Activated T-helper 1 cell treated with anti-CD3 and anti-CD28 coated beads, Interleukin-12 subunit alpha, Interleukin-12 subunit beta, Interleukin-2, Interleukin-4 antibody, amounts not matched to agents 30 ng/mL and 10 ng/mL and 1 ng/mL, durations not matched to agents 14 hours and 24 hours and 36 hours (primary cell): ENCODE measurements at places on chromosomes 1 and 21.

DNA sequence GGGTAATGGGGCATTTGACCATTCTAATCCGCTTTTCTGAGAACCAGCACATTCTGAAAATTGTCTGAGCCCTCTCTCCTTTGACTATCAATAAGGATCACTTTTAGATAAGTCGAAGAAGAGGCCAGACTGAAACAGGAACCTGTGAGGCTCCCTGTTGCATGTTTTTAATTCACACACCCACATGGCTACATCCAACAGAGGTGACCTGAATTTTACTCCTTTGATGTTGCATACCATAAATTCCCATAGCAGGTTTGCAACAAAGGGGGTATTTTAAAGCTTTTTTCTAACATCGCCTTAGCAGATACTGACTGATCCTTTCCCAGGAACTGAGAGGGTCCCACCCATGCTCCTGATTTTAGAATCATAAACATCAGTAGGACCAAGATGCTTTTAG, 450.8 kb downstream of the USP25 start:
- DNase-seq = no peak

DNA sequence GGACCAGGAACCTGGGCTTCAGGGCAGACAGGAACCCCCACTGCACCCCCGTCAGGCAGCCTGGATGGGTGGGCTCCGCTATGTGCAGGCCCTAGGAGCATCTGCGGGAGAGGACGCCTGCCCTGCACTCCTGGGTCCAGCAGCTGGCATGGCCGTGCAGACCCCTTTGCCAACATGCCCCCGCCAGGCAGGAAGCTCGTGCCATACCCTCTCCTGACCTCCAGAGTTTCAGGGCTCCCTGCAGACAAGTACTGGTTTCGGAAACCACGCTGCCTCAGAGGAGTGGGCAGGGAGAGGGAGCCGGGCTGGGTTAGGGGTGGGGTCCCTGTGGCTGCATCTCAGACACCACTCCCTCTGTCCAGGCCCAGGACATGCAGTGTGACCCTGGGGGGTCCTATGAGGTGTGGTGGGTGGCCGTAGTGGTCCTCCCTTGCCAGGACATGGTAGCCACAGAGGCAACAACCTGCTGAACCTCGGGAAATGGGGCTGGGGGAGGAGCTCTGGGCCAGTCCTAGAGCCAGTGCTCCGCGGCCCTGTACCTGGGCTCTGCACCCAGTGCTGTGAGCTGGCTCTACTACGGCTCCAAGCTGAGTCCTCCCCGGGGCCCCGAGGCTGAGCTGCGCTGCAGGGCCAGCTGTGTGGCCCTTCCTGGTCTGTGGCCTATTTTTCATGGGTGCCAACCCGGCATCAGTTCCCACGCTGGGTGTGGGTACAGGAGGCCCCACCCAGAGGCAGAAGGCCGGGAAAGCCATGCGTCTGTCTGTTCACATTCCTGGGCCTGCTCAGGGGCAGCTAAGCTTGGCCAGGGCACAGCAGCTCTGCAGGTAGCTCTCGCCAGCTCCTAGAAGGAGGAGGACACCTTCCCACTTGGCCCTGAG, 1.4 kb downstream of the PLEKHN1 start:
- DNase-seq = no peak

DNA sequence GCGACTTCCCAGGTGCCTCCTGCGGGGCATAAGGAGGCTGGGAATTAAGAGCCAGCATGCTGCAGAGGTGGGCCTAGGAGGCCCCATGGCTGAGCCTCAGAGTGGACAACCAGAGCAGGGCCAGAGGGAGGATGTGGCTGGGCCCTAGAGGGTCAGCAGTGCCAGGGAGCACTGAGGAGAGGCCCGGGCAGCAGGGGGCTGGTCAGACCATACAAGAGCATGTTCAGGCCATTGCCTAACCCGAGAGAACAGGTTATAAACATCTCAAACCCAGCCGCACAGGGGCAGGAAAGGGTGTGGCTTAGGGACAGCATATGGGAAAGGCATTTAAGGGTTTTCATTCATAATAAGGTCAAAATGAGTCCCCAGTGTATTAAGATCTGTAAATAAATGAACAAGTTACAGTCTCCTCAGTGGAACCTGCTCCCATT, 51.1 kb downstream of the IER5 start:
- DNase-seq = no peak

GRCh38 chr1:3085721-3086120, 16.7 kb downstream of the PRDM16 start:
- no peak for DNase-seq

DNA sequence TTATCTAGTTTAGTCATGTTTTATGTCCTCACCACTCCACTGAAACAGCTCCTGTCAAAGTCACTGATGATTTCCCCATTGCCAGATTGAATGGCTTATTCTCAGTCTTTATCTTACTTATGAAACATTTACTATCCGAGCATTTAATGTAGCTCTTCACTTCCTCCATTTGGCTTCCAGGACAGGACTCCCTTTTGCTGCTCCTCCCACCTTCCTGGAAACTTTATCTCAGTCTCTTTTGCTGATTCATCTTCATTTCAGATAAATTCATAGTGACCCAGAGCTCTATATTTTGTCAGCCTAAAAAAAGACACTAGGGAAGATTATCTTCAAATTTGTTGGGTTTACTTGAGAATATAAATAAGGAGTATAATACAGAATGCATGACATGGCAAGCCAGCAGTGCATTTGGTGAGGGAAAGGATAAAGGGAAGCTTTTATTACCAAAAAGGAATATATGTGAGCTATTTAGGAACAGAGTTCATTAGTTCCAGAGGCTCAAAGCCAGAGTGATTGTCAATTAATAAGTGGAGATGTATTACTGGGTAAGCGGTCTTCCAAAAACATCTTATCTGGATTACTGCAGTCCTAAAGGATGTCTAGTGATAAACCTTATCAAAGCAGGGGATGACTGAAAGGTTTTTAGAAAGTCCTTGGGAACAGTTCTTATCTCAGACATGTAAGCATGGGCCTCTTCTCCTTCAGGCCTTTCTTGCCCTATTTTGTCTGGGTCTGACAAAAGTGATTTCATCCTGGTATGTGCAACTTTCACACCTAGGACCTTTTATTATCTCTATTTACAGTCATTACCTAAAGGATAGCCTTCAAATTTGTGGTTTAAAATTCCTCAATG, 25.6 kb downstream of the IL23R start:
- no peak for DNase-seq

- no peak for DNase-seq
These were observed 149.9 kb downstream of the KIF26B start for GRCh38 chr1:245304698-245305097.

DNA sequence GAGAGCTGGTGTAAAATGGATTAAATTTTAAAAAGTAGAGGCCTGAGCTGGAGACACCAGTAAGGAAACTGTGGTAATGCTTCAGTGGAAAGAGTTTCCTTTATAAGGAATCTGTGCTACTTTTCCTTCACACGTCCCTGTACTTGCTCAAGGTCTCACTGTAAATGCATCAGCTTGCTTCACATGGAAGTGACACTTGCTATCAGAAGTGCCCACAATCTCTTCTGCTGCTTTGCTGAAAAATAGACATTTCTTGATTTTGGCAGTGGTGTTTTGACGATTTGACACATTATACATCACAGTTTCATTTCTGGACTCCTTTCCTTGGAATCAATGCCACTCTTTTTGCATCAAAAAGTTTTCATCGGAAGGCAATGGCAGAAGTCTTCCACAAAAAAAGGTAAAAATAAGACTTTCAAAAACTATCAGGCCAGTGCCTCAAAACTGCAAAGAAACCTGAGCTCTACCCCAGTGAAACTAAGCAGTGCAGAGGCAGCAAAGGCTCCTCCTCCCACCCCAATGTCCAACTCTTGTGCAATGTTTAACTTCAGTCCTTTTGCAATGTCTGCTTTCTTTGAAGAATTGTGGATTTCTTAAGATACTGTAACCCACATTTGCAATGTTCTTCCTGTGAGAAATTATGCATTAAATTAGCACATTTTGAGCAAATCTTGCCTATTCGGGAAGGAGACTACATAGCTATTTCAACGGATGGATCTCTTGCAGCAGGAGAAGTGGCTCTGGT, 18.4 kb upstream of the TSPAN2 start:
- DNase-seq = no peak

- DNase-seq = no peak
These were observed 20.3 kb downstream of the TIPRL start for GRCh38 chr1:168199056-168199455.

DNA sequence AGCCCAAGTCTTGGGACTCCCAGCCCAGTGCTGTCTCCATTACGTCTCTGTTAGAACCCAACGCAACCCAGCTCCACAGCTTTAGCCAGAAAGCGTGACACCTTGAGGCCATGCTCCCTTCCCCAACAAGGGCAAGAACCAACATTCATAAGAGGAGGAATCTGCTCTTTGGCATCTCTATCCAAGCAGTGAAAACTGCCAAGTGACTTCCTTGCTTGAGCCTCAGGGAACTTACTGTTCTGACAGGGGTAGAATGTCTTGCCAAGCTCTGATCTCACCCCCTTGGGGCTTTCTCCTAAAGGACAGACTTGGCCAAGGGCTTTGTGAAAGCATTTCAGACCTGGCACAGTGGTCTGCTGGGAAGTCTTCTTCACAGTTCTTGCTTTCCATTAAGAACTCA, 56.6 kb downstream of the SYT6 start:
- DNase-seq = no peak

GRCh38 chr1:41733725-41734124, 185.0 kb downstream of the HIVEP3 start:
- DNase-seq = no peak

DNA sequence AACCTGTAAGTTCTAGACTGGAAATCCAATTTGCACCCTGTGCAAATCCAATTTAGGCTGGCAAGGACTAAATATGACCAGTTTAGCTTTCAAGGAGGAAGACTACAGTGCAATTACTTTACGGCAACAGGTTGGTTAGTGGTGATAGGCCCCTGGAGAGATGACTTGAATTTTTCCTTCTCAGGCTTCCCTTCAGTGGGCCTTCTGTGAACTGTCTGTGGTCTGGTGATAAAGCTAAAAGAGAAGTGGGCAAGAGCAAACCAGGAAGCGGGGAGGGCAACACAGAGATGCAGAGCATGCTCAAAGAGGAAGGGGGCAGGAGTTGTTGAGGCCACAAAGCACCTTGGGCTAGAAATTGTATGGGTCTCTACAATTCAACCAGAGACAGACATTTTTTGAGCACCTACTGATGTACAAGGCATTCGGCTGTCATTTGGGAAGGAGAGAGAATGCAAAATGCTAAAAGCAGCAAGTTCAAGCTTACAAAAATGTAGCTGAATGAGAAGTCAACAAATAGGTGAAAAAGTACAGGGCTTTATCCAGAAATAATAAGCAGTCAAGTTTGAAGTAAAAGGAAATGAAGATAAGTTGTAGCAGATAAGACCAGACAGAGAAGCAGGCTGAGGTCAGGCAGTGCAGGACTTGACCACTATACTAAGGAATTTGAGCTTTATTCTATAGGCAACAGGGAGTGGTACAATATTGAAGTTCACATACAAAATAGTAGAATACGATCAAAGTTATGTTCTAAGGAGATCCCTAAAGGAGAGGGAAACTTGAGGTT, 23.9 kb downstream of the INPP5B start:
- DNase-seq = no peak

DNA sequence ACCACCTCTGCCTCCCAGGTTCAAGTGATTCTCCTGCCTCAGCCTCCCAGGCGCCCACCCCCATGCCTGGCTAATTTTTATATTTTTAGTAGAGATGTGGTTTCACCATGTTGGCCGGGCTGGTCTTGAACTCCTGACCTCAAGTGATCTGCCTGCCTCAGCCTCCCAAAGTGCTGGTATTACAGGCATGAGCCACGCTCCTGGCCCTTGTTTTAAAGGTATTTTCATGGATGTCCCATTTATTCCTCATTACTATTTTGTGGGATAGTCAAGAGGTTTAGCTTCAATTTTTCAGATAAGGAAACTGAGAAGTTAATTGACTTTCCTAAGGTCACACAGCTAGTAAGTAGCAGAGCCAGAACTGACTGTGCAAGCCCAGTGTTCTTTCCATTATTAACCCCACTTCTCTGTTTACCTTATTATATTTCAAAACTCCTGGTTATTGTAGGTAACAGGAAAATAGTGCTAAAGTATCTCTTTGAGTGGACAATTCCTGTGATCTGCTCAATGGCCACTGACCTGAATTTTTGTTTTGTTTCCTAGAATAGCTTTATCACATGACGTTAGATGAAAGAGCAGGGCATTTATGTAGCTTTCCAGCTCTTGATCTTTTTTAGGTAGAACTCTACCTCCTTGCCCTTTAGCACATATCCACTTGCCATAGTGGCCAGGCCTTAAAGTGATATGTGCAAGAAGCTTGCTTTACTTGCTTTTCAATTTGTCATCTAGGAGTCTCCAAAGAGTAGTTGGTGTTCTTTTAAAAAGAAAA, 13.6 kb downstream of the ZYG11B start:
- no peak for DNase-seq

DNA sequence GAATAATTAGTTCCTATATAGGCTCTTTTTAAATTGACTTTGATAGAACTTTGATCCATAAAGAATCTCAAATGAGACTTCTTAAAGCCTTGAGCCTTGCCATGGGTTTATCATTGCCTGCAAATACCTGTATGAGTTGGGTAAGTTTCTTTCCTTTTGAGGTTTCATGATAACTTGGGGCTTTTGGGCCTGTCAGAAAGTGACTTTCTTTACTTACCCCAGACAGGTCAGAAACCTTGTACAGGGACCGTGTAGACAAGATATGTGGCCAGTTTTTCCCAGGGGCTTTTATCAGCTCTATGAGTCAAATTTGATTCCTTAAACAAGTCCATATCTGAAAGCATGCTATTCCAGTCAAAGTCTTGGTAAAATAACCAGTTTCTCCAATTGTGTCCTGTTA, 17.3 kb downstream of the KCTD3 start:
- no peak for DNase-seq

DNA sequence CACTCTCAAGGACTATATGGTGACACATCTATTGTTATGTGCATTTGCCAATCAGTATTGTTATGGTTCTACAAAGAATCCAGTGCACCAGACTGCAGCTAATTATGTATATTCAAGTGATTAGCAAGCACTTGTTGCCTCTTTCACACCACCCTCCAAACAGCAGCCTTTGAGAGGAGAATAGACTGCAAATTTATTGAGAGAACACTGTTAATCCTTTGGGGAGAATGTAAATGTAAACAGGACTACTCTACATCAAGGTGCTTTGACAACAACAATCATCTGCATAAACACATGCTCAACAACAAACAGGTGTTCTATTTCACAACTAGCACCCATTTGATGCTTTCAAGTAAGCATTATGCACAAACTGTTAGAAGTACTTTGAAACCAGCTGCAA, 117.4 kb downstream of the AKT3 start:
- no peak for DNase-seq

DNA sequence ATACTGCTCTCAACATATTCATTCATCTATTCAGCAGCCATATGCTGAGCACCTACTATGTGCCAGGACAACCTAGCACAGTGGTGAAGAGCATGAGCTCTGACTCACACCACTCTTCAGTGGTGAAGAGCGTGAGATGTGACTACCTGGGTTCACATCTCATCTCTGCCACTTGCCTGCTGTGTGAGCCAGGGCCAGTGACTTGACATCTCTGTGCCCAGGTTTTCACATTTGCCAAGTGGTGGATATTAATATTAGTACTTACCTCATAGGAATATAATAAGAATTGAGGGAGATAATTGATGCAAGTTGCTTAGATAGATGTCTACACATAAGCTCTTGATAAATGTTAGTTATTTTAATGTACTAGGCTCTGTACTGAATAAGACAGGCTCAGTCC, 488.9 kb downstream of the PTPRU start:
- DNase-seq = no peak
